ENCODE measurements at places on chromosomes 11 and 22.

GRCh38 chr11:8258784-8259183 lies 4.9 kb downstream of the LMO1 start:
- no peak for DNase-seq

GRCh38 chr22:43726322-43726721 lies 85.8 kb downstream of the EFCAB6 start:
- DNase-seq: no peak

DNA sequence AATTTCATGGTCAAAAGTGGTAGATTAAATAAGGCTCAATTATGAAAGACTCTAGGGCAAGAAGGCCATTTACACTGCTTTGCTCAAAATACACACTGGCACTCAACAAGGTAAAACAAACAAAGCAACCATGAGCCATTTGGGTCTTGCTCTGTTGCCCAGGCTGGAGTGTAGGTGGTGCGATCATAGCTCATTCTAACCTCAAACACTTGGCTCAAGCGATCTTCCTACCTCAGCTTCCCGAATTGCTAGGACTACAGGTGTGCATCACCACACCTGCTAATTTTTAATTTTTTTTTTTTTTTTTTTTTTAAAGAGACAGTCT lies 10.9 kb upstream of the AGBL2 start:
- no peak for DNase-seq

- DNase-seq: peak; percentile 83
These were observed 16.0 kb downstream of the FZD4 start for GRCh38 chr11:86938900-86939880.

GRCh38 chr22:49205483-49205800 lies 622.2 kb downstream of the BRD1 start:
- peak; percentile 2 for DNase-seq

GRCh38 chr11:16001899-16002426 lies 354.4 kb downstream of the SOX6 start:
- DNase-seq: peak; percentile 59

- no peak for DNase-seq
These were observed 40.8 kb downstream of the PGM2L1 start for GRCh38 chr11:74357449-74357848.

DNA sequence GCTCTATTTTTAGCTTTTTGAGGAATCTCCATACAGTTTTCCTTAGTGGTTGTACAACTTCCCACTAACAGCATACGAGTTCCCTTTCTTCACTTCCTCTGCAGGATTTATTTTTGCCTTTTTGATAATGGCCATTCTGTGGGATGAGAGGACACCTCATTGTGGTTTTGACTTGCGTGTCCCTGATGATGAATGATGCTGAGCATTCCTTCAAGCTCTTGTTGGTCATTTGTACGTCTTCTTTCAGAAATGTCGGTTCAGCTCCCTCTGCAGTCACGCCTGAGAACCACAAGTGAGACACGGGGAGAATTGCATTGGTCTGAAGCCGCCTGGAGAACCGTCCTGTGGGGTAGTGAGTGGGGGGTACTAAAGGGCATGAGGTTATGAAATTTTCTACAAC lies 2.0 kb upstream of the KRTAP5-10 start:
- peak; percentile 48 for DNase-seq

DNA sequence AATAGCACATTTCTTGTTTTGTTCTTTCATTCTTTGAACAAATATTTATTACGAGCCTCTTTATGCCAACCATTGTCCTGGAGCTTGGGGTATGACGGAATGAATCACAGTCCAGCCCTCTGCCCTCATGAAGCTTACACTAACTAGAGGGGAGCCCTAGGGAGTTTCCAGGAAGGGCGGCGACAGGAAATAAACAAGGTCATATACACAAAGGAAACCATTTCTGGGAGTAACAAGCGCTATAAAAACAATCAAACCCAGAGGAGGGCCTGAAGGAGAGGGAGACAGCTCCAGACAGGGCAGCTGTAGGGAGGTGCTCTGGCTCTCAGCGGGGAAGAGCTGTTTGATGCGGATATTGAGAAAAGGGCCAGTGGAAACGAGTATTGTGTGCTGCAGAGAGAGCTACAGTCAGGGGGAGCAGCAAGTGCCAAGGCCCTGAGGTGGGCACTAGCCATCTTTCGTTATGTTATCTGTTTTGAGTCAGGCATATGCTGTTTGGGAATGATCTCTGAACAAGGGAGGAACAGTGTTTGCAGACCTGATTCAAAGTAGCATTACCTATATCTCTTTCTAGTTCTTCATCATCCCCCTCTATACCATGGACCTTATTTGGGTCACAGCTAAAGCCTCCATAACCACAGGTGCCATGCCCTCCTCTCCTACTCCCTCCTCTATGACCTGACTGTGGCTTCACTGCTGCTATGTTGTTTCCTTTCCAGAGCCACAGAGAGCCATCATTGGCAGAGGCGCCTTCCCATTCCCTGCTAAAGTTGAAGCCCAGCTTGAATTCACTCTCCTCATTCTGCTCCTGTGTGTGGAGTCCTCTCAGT lies 15.3 kb upstream of the ZBTB16 start:
- no peak for DNase-seq

DNA sequence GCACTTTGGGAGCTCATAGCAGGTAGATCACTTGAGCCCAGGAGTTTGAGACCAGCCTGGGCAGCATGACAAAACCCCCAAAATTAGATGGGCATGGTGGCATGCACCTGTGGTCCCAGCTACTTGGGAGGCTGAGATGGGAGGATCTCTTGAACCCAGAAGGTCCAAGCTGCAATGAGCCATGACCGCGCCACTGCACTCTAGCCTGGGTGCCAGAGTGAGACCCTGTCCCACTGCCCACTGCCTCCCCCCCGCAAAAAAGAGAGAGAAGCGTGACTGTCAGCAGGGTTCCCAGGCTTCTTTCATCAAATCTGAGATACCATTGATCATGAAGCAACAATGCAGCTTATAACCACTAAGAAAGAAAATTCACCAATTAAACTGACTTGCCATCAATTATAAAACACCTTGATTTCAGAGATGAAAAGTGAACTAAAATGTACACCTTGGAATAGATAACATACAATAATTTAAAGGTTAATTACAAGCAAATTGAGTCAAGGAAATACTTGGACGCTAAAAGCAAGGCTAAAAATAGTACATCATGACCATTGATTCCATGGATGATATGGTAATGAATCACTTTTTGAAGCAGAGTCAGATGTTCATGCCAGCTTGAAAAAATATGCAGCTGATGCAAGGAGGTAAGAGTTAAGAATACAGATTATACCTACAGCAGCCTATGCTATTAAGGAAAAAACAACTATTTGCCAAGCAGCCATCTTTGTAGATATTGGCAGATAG lies 90.8 kb upstream of the ALKBH3 start:
- no peak for DNase-seq

DNA sequence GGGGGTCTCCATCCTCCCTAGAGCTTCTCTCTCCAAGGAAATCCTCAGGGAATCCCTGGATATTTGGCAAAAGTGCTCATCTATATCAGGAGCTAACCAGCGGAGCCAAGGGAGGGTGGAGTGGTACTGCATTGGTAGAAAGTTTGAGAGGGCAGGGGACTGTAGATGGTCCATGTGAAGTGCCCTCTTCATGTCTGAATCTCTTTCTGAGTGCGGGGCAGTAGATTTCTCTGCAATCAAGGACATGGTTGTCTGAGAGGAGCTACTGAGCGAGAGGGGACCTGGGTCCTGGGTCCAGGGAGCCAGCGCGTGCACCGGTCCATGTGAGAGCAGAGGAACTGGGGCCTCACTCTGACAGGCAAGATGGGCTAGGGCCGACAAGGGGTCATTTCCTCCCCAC lies 701 bp downstream of the DIXDC1 start:
- no peak for DNase-seq

- no peak for DNase-seq
These were observed 2.3 kb upstream of the AIFM3 start for GRCh38 chr22:20964799-20965103.

DNA sequence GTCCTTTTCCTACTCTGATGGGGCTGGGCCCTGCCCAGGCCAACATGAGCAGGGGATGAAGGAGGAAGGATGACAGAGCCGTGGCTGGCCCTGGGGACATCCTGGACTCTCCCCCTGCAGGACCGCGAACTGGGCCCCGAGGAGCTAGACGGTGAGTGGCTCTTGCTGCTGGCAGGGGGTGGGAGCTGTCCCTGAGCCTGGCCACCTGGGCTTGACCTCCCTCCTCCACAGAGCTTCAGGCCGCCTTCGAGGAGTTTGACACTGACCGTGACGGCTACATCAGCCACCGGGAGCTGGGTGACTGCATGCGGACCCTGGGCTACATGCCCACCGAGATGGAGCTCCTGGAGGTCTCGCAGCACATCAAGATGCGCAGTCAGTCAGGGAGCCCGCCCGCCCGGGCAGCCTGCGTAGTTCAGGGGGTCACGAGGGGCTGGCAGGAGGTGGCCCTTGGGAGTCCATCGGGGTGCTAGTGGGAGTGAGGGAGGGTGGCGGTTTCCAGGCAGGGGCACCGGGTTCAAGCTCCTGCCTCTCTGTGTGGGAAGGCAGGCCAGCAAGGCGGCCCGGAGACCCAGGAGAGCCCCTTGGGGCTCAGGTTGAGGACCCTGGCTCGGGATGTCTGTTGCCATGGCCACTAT lies 1.0 kb downstream of the CABP4 start:
- no peak for DNase-seq

DNA sequence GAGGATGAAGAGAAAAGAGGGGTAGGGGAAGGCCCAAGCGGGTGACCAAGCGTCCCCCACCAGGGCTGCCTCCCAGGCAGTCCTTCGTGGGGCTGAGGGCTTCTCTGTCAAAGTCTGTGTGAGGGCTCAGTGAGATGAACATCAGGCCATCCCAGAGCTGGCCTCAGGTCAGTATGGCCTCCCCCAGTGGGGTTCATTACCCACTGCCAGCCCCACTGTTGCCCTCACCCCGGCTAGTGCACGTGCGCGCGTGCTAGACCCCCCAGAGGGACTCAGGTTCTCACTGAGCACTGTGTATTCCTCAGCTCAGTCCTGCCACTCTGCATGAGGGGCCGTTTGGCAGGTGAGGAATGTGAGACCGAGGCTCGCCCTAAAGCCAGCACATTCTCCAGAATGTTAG lies 3.3 kb downstream of the KDELR3 start:
- no peak for DNase-seq

- no peak for DNase-seq
These were observed 40.1 kb downstream of the TRIM66 start for GRCh38 chr11:8642196-8642841.

- no peak for DNase-seq
These were observed 33.2 kb upstream of the LDHA start for GRCh38 chr11:18361154-18361553.

- DNase-seq: no peak
These were observed 18.6 kb downstream of the CCDC73 start for GRCh38 chr11:32775908-32776307.

DNA sequence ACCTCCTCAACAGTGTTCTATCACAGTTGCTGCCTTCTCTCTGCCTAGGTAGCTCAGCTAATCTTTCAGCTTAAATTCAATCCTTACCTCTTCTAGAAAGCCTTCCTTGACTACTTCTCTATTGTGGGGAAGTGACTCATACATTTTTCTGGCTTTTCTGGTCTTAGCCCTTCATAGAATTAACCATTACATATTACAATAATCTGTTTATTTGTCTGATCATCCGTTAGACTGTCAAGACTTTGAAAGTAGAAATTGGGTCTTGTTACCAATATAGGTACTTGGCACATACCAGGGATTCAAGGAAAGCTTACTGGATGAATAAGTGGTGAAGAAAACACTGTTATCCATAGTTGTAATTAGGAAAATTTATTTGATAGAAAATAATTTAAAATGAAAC lies 89.6 kb downstream of the FANCF start:
- peak; percentile 16 for DNase-seq

DNA sequence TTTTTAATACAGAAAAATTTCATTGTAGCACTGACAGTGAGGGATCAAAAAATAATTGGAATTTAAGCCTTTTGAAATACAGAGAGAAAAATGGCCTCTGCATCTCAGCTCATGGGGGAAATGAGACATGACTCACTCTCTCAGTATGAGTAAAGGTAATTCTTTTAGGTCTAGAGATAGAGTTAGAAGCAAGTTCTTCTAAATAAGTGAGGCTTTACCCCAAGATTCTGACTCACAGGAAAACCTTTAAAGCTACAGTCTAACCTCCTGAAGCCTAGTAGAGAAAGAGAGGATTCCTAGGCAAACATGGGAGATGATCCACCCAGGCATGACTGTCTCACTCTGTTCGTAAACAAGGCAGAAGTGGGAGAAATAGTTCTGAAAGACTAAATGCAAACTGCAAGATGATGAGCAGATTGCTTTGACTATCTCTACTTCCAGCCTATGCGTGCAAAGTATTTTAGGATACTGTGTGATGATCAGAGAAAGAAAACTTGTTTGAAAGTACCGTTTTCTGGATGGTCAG lies 1003.3 kb upstream of the CCDC90B start:
- DNase-seq: no peak

GRCh38 chr11:106999196-106999595 lies 19.1 kb downstream of the GUCY1A2 start:
- DNase-seq: no peak

- DNase-seq: no peak
These were observed 17.2 kb downstream of the SLC2A11 start for GRCh38 chr22:23874871-23875270.

DNA sequence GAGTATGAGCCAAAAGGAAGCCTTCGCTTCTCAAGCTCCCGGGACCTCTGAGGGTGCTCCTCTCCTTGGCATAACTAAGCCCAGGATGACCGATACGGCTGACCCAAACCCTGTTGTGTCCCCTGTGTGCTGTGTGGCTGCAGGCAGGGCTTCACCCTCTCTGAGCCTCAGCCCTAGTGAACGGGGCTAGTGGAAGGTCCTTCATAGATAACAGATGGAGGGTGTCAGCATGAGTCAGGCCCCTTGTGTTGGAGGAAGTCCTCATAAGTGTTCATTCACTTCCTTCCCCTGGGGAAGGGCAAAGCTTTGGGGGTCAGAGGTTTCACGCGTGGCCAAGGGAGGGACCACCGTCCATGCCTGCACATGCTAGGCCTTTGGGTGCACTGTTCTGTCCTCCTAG lies 21.5 kb downstream of the SHISAL1 start:
- DNase-seq: no peak

Measured in SJCRH30 (cell line).